ENCODE measurements at places on chromosomes 12 and 14.

- DNase-seq, result peak; percentile 73
Measured at GRCh38 chr12:106684497-106684896, 90.0 kb upstream of the RIC8B start.

GRCh38 chr14:44030831-44031383 lies 476.2 kb downstream of the FSCB start:
- DNase-seq, result no peak

DNA sequence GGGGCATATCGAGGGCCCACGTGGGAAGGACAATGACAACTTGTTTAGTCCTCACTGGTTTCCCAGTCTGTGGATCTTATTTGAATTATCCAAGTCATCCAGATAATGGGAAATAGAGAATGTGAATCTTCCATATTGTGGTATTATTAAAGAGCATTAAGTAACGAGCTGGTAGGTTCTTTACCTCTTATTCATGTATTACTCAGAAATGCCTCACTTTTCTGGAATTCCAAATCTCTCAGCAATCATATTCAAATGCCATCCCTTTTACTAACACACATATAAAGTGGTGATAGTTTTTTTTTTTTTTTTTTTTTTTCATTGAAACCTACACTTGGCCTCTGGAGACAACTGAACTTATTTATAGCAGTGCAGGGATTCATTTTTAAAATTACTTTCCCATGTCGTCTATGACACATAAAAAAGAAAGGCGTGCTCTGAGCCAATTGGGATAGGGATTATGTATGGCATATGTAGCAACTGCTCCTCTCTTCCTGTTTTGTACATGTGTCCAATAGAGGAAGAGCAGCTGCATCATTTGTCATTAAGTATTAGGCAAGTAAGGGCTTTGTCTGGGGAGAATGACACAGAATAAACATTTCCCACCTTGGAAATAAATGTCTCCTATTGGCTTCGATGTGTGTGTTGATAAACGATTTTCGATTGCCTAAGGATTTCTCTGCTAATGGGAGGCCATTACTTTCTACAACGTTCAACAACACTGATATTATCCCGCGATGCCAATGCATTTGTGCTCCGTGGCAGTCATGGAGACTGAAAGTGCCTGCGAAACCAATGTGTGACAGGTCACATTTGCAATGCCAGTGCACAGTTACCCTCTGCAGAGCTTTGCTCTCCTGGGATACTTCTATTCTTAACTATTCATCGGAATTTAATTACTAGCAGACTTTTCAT lies 78.6 kb upstream of the IFNG-AS1 start:
- no peak for DNase-seq

DNA sequence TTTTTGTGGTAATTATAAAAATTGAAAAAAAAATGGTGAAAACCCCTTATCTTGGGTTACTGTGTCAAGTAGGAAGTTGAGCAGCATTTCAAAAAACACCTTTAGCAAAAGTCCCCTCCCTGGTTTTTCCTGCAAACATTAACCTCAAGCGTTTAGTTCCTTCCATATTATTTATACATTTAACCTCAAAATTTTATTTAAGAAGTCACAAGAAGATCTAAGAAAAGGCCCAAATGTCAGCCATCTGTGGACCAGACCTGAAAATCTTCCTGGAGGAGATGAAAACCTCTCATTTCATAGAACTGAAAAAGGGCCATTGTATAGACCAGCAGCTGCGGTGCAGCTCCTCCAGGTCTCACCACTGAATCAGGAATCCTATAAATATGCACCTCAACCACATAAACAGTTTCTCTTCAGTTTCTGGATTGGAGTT lies 40.4 kb upstream of the BTG1 start:
- no peak for DNase-seq

DNA sequence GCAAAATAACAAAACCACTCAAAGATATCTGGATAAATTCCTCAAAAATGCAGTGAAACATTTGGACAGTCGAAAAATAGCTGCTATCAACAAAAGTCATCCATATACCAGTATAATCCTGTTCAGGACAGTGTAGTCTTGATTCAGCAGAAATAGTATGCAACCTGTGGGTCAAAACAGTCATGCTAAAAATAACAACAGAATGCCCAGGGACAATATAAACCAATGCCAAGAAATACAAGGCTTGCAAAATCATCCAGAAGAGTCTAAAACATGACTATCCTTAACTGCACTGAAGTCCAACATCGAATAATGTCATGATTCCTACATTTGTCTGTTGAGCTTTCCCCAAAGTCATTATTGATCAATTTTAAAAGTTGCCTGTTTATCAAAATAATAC lies 425.9 kb downstream of the FSCB start:
- no peak for DNase-seq

DNA sequence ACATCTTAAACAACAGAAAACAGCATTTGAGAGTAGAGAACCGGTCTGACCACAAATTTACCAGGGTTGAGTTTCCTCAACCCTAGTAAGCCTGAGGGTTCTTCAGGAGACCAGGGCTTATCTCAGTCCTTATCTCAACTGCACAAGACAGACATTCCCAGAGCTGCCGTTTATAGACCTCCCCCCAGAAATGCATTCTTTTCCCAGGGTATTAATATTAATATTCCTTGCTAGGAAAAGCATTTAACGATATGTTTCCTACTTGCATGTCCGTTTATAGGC lies 12.3 kb downstream of the TMEM117 start:
- DNase-seq, result no peak

- no peak for DNase-seq
Measured at GRCh38 chr14:54627219-54627539, 60.3 kb downstream of the SAMD4A start.

GRCh38 chr14:85519661-85520305 lies 10.2 kb upstream of the FLRT2 start:
- no peak for DNase-seq

GRCh38 chr14:24817212-24818057 lies 183.4 kb upstream of the GZMB start:
- DNase-seq, result peak; percentile 66

DNA sequence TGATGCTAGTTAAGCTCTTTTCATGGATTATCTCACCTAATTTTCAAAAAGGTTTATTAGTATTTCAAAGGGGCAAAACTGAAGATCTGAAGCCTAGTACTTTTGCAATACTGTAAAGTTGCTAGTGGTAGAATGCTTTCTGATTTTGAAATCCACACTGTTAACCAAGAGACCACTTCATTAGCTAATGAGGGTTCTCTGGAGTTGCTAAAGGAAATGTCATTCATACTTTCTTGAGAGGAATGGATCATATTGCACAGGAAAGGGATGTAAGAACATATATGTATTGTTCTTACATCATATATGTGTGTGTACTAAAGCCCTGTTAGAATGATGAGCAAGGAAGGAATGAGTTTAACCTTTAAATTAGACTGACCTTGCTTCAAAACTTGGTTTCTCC lies 39.0 kb upstream of the LDHB start:
- no peak for DNase-seq

DNA sequence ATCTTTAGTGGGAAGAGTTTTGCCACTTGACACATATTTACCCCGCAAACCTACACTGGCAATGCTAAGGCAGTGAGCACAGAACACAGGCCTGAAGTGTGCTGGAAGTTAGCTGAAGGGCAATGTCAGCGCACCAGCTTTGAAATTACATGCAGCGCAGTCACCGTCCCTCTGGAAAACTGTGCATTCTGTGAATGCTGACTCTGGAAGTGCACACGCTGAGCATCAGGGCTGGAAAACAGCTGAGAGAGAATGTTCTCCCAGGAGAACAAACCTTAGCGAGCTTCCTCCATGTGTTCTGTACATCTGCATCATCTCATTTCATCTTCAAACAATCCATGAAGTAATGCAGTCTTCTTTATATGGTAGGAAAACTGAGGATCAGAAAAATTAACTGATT lies 448.2 kb downstream of the NRXN3 start:
- no peak for DNase-seq

DNA sequence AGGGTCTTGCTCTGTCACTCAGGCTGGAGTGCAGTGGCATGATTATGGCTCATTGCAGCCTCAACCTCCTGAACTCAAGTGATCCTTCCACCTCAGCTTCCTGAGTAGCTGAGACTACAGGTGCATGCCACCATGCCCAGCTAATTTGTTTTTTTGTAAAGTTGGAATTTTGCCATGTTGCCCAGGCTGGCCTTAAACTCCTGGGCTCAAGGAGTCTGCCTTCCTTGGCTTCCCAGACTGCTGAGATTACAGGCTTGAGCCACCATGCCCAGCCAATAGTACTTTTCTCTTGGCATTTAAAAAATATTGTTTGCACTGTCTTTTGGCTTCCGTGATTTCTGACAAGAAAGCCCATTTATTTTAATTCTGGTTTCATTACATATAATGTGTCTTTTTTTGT lies 61.3 kb downstream of the DIP2B start:
- no peak for DNase-seq

GRCh38 chr12:61857968-61858367 lies 402.2 kb upstream of the USP15 start:
- DNase-seq, result no peak

DNA sequence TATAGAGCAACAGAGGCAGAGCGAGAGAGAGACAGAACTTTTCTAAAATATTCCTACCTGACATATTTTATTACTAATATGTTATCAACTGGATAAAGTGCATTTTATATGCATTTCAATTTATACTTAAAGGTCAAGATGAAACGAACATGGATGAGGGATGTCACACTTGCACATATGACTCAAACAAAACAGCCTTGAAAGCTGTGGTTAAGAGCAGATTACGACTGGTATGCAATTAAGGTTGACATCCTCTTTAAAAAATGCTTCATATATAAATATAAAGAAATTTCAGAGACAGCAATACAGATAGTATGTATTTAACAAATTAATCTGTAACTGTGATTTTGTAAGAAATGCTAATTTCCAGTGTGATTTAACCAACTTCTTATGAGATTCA lies 52.5 kb downstream of the LMO3 start:
- DNase-seq, result no peak

DNA sequence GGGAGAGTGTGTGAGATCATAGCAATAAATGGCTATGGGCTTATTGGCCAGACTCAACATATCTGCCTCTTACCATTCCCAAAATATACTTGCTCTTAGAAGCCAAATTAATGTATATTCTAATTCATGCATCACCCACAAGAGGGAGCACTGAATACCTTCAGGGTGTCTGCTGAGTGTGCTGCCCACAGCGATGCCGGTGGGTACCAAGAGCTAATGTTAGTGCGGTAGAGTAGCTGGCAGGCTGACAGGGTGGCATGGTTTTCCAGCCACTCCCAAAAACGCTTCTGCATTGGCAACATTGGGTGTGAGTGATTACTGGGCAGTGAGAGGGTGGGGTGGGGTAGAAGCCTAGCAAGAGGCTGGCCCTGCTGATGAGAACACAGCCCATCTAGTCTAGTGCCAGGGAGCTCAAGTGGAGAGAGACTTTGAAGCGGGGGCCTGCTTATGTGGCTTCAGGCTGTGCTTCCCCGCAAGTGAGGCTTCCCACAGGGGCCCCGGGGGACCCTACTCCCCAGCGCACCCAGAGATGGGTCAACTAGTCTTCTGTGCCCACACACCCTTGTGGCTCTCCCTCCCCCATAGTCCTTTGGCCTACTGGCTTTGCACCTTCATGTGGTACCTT lies 9.2 kb upstream of the PLEKHD1 start:
- DNase-seq, result no peak

- DNase-seq, result no peak
Measured at GRCh38 chr12:22526836-22527235, 17.5 kb downstream of the C2CD5 start.

GRCh38 chr14:53855127-53855526 lies 101.5 kb downstream of the BMP4 start:
- no peak for DNase-seq

DNA sequence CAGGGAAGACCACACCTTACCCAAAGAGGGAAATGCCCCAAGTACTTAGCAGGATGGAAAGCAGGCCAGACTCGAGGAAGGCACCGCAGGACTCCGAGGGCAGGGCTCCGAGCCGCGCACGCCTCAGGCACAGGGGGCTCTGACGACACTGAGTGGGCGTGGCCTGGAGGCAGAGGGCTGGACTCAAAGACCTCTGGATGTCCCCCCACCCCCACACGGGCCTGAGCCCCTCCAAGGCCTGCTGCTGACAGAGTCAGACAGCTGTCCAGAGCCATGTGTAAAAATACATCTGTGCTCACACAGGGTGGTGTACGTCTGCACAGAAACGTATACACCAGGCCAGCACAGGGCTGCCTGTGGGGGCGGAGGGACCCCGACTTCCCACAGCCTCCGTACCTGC lies 1.4 kb downstream of the AKT1 start:
- DNase-seq, result no peak

DNA sequence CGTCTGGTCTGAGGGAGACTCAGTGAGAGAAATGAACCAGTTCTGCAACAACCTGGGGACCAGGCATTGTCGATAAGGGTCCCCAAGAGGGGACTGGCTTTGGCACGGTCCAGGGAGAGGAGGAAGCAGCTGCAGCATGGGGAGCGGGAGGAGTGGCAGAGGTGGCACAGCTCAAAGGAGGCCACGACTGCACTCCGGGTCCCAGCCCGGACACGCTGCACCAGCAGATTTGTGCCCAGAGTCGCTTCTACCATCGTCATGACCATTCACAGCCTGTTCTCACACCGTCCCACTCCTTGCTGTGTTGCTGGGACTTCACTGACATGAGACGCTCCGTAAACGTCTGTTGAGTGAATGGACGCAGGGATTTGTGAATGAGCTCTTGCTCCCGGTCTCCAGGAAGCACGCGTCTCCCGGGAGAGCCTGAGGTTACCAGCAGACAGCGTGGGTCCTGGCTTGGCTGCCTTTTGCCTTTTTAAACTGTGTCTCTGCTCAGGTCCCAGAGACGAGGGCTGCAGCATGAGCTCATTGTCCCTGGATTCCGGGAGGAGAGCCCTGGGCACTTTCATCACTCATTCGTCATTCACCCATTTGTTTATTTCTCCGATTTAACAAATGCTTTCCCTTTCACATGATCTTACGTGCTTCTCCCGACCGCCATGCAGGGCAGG lies 137.0 kb downstream of the PIWIL1 start:
- DNase-seq, result no peak

- no peak for DNase-seq
Measured at GRCh38 chr12:75995691-75996090, 35.9 kb downstream of the PHLDA1 start.

DNA sequence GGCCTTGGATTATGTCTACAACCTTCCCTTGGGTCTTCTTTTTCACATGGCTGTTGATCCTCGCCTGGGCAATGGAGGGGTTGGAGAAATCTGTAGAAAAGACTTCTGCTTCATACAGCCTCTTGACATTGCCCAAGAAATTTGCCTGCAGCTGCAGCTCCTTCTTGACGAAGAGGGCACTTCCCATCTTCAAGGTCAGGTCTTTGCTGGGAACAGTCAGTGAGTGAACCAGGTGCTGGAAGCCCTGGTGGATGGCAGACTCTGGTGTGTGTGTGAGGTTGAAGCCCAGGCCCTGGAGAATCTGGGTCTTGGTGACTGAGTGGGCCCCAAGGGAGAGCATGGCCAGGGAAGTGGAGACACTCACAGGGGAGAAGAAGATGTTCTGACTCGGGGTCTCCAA lies 6.7 kb downstream of the SERPINA9 start:
- DNase-seq, result no peak

Data from head of caudate nucleus (tissue), 42 donors.